ENCODE measurements at places on chromosomes 11 and 22.

DNA sequence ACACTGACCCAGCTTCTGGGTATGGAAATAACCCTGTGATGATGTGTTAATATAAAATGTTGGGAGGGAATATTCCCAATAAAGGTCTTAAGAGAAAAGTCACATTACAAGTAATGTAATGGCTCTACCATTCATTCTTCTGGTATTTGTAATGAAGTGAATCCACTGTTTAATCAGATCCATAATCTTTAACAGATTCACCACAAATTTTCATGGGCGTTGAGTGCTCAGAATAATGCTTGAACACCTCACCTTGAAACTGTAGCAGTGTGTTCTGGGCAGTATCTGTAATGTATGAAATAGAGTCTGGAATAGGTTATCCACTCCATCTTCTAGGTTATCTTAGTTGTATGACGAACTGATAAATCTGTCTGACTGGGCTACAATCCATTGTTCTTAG is 26.6 kb upstream of the CRTAM start:
- no peak for DNase-seq

GRCh38 chr11:532527-532985 is 2.8 kb downstream of the HRAS start:
- DNase-seq, result no peak

DNA sequence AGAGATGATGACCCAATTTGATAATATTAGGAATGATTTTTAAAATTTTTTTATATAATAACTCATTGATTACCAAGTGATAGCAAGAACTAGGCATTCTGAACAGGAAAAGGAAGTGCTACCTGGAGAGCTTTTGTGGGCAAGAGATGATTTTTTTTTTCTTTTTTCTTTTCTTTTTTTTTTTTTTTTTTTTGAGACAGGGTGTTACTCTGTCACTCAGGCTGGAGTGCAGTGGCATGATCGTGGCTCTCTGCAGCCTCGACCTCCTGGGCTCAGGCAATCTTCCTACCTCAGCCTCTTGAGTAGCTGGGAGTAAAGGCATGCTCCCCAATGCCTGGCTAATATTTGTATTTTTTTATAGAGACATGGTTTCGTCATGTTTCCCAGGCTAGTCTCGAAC is 40.4 kb downstream of the TNRC6B start:
- no peak for DNase-seq

DNA sequence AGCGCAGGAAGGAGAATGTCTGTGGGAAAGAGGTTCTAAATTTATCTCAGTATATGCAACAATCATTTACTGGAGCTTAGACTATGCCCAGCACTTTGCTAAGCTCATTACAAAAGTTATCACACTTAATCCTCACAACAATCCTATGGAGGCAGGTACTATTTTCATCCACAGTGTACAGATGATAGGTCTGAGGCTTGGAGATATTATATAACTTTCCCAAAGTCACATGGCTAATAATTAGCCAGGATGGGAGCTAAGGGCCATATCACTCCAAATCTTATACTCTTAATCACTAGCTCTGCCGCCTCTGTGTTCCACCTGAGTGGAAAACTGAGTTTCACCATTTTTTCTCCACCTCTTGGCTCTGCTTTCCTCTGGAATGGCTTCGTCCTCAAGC is 47.3 kb upstream of the CAPRIN1 start:
- no peak for DNase-seq

DNA sequence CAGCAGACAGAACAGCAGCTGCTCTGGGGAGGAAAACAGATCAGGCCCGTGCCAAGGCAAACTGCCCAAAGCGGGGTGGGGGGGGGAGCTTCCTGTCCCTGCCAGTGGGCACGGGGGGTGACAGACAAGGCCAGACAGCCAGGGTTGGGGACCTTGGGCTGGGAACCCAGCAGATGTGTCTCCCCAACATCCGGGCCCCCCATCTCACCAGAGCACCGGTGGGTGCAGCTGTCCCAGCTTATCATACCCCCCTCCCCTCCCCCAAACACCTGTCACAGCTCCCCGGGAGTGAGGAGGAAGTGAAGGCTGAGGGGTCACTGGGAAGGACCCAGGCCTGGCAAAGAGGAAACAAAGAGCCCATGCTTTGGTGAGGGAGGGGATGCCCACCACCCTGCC is 1.3 kb downstream of the PPP1R14B start:
- DNase-seq, result no peak

- no peak for DNase-seq
Measured at GRCh38 chr11:117303646-117304315, 12.3 kb downstream of the BACE1 start.

DNA sequence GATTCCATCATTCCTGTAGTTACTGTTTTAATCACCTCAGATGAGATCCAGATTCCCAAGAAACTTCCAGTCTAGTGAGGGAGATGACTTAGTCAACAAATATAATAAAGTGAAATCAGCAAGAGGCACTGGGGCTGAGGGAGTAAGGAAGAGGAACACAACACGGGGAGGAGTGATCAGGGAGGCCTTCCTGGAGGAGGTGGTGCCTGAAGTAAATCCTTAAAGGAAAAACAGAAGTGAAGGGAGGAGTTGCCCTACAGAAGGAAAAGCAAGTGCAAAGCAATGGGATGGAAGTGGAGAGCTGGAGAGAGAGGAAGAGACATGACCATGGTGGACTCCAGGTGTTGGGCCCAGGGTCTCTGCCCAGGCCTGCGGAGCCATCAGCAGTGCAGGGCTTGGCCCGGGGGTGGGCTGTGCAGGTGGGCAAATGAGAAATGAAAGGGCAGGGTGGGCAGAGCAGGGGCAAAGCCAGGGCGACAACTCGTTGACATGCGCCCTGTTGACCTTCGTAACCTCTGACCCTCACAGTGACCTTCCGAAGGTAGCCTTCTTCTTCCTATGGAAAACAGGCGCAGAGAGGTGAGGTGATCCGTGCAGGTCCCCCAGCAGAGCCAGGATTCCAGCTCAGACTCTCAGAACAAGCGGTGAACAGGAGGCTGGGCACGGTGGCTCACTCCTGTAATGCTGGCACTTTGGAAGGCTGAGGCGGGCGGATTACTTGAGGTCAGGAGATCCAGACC is 12.1 kb upstream of the PPARA start:
- no peak for DNase-seq

GRCh38 chr11:20056950-20057943 is 103.0 kb downstream of the DBX1 start:
- DNase-seq, result no peak

DNA sequence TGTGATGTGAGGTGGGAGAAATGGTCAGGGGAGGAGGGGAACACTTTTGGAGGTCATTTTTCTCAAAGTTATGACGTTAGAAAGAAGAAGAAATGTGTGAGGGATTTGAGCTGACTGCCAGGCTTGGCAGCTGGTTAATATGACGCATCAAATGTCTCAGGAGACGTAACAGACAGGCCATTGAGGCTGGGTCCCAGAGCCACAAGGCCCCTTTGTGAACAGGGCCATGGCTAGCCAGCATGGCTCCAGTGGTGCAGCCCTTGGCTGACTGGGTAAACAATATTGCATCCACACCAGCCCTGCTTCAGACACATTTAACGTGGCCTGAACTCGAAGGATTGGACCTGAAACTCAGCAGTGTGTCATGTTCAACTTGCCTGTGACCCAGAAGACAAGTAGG is 34.3 kb downstream of the AMOTL1 start:
- DNase-seq, result no peak

DNA sequence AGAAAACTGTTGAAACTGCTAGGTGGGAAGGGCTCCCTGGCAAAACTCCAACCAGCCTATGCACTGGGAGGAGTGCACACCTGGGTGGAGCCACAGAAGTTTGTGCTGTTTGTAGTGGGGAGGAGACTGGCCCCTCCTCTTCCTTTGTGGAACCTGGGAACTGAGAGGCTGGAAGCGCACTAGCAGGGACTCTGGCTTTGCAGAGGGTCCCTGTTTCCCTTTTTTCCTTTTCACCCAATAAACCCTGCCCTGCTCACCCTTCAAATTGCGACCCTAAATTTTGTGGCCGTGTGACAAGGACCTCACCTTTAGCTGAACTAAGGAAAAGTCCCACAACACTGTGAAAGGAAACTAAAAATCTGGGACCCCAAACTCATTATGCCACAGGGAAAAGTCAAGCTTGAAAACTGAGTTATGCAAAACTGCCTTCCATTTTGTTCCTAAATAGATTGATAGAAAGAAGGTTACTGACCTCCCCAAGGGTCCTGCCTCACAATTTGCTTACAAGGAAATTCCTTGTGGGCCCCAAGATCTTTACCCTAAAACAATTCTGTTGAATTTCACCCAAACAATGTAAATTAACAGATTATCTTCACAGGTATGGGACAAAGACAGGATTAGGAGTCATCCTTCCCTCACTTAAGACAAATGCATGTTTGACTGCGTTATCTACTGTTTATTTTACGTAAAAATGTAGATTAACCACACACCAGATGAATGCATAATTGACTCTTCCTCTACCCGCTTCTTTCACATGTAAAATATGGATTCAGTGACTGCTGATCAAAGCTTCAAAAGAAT is 81.0 kb downstream of the SLC36A4 start:
- no peak for DNase-seq

DNA sequence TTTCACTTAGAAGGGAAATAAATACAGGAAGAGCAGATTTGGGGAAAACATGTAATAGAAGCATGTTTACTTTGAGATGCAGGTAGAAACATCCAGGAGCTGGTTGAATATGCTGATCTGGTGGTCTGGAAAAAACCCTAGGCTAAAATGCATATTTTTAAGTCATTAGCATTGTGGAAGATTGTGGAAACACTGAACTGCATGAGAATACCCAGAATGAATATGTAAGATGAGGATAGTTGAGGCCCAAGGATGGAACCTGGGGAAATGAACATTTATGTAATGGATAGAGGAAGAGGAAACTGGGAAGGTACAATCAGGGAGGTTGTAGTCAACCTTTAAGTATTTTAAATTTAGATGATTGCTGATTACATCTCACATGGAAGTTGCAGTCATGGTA is 269.4 kb downstream of the DDX10 start:
- no peak for DNase-seq

DNA sequence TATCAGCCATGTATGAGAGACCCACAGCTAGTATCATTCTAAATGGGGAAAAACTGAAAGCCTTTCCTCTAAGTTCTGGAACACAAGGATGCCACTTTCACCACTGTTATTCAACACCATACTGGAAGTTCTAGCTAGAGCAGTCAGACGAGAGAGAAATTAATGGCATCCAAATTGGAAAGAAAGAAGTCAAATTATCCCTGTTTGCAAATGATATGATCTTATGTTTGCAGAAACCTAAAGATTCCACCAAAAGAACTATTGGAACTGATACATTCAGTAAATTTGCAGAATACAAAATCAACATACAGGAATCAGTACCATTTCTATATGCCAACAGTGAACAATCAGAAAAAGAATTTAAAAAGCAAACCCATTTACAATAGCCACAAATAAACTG is 226.0 kb downstream of the TRPC6 start:
- no peak for DNase-seq

- no peak for DNase-seq
Measured at GRCh38 chr11:17642980-17643379, 76.4 kb upstream of the MYOD1 start.

DNA sequence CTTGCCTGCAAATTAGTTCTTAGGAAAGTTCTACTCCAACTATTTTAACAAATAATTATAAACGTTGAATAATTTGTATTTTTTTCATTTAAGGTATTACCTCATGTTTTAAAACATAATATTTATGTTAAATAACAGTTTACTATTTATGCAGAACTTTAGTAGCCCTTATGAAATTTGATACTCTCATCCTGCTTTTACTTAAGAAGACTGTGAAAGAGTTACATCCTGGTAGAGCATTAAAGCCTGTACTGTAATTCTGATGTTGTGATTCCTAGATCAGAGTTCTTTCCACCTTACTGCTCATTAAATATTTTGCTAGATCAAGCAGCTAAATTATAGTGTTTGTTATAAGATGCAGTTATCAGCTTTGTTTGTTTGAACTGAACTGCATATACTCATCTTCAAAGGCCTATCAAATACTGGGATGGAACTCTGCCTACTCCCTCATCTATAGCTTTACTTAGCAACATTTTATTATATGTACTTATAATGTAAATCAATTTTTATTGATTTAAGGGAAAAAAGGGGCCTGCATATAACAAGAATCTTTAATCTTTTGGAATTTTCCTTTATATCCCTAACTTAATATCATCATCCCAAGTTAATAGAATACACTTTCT is 304.2 kb downstream of the DYNC2H1 start:
- no peak for DNase-seq

DNA sequence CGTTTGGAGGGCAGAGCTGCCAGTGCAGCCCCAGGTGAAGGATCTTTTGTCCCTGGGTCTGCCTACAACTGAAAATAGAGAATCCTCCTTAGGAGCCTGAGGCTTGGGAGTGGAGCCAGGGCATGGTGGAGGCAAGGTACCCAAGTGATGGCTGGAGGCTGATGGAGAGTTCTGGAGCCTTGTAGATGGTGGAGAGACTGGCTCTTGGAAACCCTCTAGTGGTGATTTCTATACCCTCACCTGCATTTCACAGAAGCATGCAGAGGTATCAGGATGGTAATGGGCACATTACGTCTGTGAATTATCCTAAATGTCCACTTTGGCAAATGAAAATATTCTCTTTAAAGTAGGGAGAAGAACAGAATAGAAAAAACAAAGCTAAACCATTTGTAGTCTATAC is 44.4 kb downstream of the INSC start:
- DNase-seq, result peak; percentile 16

DNA sequence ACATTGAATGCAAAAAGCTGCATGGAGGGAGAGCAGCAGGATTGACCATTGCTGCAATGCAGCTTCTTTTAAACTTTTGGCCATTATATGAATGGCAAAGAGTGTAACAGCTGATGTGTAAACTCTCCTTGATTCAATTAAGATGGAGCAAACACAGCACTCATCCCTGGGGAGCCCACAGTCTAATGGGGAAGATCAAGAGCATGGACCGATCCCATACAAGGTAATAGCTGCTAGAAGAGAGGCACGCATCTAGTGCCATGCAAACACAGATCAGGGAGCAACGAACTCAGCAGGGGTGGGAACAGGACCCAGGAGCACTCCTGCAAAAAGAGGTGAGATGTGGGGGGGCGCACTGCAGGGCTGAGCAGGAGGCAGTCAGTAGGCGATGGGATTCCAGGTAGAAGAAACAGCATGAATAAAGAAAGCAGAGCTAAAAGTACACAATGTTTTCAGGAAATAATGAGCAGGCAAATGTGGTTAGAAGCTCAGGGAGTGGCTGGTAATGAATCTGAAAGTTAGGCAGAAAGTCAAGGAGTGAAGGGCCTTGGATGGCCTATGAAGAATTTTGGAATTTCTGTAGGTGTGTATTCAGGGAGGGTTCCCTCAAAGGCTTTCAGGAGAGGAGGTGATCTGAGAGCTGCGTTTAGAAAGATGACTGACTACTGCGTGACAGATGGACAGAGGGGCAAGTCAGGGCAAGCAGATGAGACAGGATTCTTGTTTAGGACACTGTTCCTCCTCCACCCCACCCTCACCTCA is 17.2 kb upstream of the BMAL1 start:
- DNase-seq, result no peak

DNA sequence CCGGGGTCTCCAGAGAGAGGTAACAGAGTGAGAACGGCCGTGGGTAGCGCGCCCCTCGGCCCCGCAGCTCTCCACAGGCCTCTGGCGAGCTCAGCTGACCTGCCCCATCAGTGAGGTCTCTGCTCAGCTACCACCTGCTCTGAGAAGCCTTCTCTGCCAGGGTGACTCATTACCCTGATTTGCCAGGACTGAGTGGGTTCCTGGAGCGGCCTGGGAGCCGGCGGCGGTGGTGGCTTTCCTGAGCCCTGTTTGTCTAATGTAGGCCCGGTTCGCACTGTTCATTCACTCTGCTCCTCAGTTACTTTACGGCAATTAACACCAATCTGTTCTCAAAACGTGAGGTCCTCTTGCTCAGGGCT is 351.0 kb upstream of the B3GAT1 start:
- no peak for DNase-seq

- DNase-seq, result no peak
Measured at GRCh38 chr22:20095521-20095920, 15.5 kb downstream of the DGCR8 start.

GRCh38 chr11:1450949-1451710 is 35.4 kb downstream of the MOB2 start:
- DNase-seq, result no peak

All from CD4-positive, CD25-positive, alpha-beta regulatory T cell (primary cell).